SK-N-SH (cell line): ENCODE measurements at places on chromosomes 3 and 15.
A peak's percentile ranks its signal among the peaks of the same experiment; 100 is the strongest.

GRCh38 chr3:169400874-169401273, 262.6 kb downstream of the MECOM start:
- no peak for DNase-seq

- no peak for DNase-seq
These were observed 230.6 kb downstream of the MECOM start for GRCh38 chr3:169432708-169433432.

GRCh38 chr3:179971280-179971679, 65.5 kb downstream of the PEX5L start:
- no peak for DNase-seq

DNA sequence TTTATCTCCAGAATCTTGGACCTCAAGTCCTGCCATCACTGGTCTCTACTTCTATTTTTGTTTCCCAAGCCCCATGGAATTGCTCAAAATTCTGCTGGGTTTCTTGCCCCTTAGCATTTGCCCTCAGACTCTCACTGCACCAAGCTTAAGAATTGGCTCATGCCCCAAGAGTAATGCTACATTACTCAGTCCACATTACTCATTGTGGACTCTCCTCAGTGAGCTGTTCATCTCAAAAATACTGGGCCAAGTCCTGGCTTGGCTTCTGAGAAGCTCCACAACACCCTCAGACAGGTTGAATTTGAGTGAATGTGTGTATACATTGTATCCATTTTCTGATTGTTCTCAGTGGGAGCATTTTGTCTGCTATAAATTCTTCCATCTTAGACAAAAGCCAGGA, 364.4 kb upstream of the ARHGEF26 start:
- no peak for DNase-seq

DNA sequence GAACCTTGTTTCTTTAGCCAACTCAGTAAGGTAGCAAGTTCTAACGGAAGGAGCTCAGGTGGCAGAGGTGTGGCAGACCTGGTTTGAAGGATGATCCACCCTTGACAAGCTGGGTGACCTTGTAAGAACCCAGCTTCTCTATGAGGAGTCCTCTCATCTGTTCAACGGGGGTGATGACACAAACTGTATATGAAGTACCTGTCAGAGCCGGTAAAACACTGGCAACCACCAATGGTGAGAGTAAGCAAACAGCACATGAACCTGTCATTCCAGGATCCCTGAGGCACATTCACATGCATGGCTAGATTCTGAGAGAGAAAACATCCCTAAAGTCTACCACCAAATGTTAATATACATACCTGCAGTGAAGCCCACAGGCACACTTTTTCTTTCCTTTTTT, 2.4 kb downstream of the SCAP start:
- no peak for DNase-seq

DNA sequence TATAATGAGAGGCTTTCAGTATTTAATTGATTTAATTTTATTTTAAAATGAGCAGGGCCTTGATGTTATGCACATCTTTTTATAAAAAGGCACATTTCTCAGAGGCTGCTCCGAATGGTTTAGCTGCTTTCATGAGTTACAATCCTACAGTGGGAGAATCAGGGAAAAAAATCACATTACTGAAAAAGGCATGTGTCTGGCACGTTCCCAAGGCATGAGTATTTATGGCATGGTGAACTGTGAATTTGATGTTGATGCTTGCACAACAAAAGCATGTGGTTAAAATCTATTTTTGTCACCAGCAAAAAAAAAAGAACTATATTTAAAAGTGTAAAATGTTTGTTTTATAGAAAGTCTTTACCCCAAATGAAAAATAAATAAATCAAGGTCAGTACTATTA, 485.2 kb upstream of the ROBO2 start:
- DNase-seq = peak; percentile 19

DNA sequence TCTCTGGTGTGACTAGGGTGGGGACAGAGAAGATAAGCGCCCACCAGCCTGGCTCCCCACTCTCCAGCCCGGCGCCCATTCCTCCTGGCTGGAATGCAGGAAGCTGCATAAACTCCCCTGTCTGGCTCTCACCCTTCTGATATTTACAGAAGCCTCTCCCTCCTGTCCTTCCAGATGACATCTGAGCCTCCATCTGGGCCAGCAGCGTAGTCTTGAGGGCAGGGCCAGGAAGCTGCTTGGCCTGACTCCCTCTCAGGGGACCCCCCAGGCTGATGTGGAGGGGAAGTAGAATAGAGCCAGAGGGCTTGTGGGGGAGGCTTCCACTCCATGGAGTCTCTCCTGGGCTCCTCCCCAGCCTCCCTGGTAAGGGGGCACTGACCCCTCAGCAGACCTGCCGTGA, 49.9 kb downstream of the LINGO1 start:
- no peak for DNase-seq

DNA sequence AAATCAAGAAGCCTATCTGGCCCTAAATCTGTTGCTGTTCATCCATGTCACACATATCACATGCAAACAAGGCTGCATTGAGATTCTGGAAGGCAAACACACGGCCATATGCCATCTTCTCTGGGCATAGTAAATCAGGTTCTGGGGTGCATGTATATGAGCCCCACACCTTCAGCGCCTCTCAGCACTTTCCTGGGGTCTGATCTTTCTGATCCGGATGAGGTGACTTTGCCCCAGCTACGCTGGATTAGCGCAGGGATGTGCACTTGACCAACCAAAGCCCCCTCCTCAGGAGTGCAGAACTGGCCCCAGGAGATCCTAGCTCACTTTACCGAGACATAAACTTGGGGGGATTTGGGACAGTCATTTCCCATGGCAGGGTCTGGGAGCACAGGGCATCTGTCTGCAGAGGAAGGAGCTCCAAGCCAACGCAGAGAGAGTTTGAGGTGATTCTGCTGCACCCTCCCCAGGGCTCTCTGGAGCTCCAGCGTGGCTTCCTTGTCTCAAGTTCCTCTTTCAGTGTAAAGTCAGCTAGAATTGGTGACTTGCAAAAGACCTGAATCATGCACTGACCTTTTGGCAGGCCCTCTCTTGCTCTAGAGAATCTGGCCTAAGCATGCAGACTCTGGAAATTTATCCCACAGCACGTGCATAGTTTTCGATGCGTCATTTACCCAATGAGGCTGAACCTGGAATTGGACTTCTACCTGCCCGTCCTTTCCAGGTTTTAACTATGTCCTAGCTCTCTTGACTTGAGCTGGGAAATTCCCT, 63.5 kb upstream of the KLF13 start:
- no peak for DNase-seq

- no peak for DNase-seq
These were observed 20.1 kb downstream of the USP13 start for GRCh38 chr3:179672918-179673317.

GRCh38 chr15:40347559-40348473, 3.0 kb upstream of the PHGR1 start:
- DNase-seq = no peak

DNA sequence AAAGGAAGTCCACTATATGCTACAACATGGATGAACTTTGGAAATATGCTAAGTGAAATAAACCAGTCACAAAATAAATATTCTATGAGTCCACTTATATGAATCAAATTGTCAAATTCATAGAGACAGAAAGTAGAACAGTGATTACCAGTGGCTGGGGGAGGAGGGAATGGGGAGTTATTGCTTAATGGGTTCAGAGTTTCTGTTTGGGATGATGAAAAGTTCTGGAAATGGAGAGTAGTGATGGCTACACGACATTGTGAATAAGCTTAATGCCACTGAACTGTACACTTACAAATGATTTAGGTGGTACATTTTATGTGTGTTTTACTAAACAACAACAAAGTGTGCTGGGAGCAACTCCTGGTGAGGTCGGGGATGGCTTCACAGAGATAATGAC, 38.1 kb downstream of the HOMER2 start:
- no peak for DNase-seq

DNA sequence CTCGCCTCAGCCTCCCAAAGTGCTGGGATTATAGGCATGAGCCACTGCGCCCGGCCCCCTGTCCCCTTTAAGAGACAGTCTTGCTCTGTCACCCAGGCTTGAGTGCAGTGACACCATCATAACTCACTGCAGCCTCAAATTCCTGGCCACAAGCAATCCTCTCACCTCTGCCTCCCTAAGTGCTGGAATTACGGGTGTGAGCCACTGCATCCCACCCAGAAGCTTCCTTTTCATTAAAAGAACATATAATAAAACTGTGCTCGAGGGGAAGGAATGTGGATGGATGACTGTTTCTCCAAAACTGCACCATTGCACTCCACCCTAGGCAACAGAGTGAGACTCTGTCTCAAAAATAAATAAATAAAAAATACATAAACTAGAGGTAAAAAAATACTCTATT, 70.1 kb downstream of the NCEH1 start:
- no peak for DNase-seq

DNA sequence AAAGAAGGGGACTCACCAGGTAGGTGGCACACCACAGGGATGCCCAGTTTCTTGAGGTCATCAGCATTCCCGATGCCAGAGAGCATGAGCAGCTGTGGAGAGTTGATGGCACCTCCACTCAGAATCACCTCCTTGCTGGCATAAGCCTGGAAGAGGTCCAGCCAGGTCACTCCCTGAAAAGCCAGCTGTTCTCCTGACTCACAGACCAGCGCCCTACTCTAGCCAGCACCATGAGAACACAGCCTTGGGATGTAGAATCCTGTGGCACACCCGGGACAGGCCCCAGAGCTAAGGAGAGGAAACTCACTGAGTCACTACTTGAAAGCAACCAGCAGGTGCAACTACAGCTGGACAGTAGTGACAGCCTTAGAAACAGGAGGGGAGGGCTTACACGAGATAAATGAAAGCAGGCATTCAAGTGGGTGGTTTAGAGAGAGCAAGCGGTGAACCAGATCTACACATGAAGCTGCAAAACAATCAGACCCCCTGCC, 24.5 kb downstream of the CHDH start:
- no peak for DNase-seq

DNA sequence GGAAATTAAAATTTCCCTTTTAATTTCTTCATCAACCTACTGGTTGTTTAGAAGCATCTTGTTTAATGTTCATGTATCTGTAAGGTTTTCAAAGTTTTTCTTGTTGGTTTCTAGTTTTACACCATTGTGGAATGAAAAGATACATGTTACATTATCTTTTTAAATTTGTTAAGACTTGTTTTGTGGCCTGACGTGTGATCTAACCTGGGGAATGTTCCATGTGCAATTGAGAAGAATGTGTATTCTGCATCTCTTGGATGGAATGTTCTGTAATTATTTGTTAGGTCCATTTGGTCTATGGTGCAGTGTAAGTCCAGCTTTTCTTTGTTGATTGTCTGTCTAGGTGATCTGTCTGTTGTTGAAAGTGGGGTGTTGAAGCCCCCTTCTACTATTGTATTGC, 45.7 kb downstream of the THSD4 start:
- DNase-seq = no peak

DNA sequence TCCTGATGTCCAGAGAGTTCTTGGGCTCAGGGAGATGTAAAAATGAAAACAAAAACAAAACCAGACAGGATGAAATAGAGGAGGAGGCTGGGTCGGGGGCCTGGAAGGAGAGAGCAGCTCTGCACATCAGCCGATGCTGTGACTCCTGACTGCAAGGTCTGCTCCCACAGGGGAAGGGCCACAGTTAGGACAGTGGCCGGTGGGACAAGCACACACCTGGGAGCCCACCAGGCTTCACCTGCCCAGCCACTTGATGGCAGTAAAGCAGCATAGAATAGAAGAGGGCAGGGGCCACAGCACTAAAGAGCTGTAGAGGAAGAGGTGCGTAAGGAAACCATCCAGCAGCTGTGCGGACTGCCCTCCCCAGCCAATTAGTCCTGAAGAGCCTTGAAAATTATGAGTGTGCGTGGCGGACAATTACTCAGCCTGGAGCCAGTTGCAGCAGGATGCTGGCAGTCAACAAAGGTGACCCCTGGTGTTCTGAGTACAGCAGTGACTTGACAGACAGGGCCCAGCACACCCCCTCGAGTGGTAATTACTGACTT, 29.8 kb downstream of the ALS2CL start:
- peak; percentile 59 for DNase-seq

DNA sequence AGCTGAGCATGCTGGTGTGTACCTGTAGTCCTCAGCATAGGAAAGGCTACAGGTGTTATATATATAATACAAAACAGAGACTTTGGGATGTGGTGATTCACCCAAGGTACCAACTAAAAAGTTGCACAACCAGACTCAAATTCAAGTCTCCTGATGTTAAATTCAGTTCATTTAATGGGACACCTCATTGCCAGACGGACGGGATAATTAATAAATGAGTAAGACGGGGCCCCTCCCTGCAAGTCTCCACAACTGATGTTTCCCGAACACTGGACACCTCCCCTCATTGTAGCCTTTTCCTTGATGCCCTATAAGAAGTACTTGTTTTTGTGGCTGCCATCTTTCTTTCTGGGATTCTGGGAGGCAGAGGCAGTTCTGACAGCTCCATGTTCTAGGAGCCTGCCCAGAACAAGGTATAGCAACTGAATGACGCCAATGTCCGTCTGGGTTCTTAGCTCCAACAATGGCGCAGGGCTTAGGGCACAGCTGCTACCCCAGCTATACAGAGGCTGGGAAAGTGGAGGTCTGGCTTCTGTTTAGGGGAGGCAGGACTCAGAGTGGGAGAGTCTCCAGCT, 50.7 kb downstream of the CDC25A start:
- DNase-seq = no peak

DNA sequence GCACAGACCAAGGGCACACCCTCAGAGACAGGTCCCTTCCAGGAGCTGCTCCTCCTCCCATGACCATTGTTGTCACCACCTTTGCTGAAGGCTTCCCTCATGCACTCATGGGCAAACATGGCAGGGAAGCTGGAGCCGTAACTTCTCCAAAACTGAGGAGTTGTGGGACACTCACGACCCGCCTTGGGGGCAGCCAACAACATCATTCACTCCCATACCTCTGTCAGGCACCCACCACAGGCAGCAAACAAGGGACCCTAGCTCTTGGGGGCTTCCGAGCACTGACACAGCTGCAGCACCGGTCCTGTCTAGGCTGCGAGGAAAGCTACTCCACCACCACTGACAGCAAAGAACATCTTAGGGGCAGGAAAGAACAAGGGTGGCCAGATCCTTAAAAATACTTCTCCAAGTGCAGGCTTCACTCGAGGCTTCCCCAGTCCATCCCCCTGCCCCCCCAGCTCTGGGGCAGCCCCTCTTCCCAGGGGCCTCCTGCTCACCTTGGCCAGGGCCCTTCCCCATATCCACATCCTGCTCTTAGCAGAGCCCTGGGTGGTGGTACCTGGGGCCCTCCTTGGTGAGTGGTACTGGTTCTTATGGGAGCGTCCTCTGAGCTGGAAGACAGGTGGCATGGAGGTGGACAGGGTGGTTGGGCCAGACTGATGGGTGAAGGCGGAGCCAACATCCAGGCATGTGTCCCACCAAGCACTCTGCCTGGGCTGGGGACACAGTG, 28.0 kb upstream of the DUSP7 start:
- no peak for DNase-seq

- no peak for DNase-seq
These were observed 7.4 kb upstream of the ZNF774 start for GRCh38 chr15:90344662-90345061.

GRCh38 chr3:53254509-53255422, 1.1 kb downstream of the TKT start:
- peak; percentile 76 for DNase-seq

DNA sequence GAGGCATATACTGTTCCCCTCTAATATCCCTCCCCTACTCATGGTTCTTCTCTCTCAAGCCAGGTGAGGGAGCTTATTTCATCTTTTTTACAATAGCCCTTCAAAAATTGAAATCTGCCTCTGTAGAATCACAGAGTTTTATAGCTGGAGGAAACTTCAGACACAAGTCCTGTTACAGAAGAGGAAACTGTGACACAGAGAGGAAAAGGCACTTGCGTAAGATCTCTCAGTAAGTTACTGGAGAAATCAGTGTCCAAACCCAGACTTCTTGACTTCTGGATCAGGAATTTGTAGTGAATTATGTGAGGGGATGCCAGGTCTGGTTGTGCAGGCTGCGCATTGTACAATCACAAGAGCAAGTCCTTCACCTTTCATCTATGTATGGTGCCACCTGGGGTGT, 4.6 kb downstream of the FGD5 start:
- no peak for DNase-seq

GRCh38 chr15:61816856-61817255, 243.4 kb downstream of the VPS13C start:
- DNase-seq = no peak
